ENCODE measurements at places on chromosomes 12 and 14.

GRCh38 chr14:58121530-58122186 is 30.4 kb downstream of the ARMH4 start:
- DNase-seq = no peak

DNA sequence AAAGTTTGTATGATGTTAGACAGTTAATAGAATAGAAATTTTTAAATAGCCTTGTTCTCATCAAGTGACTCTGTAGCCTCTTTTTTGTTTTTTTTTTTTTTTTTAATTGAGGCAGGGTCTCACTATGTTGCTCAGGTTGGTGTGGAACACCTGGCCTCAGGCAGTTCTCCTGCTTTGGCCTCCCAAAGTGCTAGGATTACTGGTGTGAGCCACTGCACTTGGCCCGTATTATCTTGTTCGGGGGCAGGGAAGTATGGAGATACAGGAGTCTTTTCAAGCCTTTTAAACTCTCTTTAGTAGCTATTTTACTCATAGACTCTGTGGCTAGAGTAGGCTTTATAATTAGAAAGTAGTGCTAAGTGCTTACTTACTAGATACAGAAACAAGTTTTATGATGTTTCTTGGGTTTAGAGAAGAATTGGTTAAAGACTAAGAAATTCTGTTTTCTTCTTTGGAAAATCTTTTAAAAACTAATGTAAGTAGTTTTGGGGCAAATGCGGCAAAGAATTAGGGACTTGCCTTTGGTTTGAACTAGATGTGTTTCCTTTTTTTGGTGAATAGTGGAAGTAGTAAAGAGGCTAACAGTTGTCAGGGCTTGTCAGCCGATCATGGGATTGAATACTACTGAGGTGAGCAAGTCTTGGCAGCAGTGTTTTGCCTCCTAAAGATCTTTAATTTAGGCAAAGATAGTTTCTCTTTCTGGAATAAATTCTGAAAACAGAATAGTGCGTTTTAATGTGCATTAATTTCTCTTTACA is 31.3 kb downstream of the FBXO34 start:
- DNase-seq = no peak

DNA sequence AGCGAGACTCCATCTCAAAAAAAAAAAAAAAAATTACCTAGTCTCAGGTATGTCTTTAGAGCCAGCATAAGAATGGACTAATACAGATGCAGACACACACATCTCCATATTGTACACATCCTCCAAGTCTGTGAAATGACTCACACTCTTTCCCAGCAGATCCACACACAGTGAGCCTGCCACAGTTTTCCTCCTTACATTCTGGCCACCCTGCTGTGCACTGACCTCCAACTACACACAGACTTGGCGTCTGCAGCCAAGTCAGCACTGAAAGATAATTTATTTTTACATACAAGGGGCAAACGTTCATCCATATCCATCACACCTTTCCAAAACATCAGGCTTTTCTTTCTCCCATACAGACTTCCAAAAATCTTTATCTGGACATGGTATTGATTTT is 115.9 kb downstream of the SLC25A21 start:
- no peak for DNase-seq

- no peak for DNase-seq
Observed at GRCh38 chr12:87901457-87901856, 127.7 kb downstream of the C12orf50 start.

DNA sequence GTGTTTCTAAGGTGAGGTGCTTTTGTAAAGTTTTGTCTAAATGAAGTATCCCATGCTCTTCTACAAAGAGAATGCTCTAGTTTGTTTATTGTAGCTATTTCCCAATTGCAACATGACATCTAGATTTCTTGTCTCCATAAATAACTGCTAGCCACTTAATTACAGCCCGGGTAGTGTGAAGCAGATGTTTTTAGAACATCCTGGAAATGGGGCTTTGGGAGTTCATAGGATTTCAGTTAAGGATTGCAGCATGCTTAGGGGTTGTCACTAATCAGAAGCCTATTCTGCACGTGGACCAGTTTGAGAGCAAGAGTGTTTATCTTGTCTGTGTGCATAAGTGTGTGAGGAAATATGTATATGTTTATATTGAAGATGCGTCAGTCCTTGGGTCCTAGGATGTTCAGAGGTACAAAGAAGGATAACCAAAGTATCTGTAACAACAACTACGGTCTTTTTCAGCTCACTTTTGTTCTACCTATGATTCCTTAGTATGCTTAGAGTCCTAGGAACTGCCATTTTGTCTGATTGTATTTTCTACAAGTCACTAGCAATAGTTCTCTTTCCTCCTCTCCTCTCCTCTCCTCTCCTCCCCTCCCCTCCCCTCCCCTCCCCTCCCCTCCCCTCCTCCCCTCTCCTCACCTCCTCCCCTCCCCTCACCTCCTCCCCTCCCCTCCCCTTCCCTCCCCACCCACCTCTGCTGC is 135.3 kb downstream of the ACSS3 start:
- DNase-seq = no peak

DNA sequence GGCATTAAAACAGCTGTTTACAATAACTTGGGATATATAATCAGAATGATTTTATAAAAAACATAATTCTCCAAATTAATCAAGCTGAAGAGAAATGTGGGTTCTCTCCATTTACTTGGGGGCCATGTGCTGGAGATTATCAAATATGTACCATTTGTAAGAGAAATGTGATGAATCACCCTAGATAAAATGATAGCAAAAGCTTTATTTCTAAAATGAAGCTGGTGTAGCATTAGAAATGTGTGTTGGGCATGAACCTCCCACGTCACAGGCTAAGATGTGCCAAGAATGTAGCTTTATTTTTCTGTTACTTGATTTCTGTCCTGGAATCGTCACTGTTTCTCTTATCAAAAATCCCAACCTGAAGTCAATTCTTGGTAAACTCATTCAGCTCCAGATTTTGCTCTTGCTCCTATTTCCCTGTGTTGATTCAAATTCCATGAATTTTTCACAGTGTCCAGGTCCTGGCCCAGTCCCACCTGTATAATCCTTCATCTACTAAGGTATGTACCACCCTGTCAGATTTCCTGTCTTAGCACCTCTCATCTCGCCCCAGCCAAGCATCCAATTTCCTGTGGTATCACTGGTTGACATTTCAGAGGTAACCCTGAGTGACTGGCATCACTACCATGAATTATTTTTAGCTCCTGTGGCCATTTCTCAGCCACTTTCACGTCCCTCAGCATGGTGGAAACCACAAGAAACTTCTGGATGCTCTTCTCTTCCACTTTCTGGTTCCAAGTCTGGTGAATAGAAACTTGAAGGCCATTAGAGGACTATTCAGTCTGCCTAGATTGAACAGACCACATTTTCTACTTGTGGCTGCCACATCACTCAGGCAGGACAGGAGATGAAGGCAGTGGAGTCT is 103.6 kb upstream of the FLRT2 start:
- DNase-seq = no peak

GRCh38 chr12:121549075-121549474 is 31.7 kb downstream of the KDM2B start:
- no peak for DNase-seq

GRCh38 chr12:6695313-6696045 is 5.1 kb downstream of the PIANP start:
- no peak for DNase-seq

GRCh38 chr14:70257526-70257925 is 68.8 kb upstream of the SLC8A3 start:
- peak; percentile 15 for DNase-seq

DNA sequence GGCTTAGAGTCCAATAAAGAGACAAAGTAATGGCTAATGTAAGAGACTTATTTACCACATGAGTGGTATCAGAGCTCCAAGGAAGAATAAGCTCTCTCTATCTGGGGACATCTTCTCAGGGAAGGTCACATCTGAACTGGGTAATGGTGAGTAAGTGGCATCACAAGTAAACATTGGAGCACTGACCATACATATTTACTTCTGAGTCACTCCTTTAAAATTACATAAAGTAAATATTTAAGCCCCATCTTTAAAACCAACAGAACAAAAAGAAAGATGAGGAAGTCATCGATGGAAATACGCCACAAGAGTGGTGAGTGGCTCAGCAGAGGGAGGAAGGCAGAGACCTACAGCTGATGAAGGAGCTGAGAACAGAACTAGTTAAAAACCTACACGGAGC is 159.9 kb downstream of the DUSP6 start:
- peak; percentile 40 for DNase-seq

- no peak for DNase-seq
Observed at GRCh38 chr12:26047401-26048226, 77.2 kb downstream of the BHLHE41 start.

- DNase-seq = no peak
Observed at GRCh38 chr12:108964371-108965352, 56.2 kb downstream of the SVOP start.

GRCh38 chr12:4763549-4763948 is 43.3 kb downstream of the GALNT8 start:
- peak; percentile 15 for DNase-seq

- no peak for DNase-seq
Observed at GRCh38 chr12:91098461-91098860, 12.8 kb downstream of the LUM start.

DNA sequence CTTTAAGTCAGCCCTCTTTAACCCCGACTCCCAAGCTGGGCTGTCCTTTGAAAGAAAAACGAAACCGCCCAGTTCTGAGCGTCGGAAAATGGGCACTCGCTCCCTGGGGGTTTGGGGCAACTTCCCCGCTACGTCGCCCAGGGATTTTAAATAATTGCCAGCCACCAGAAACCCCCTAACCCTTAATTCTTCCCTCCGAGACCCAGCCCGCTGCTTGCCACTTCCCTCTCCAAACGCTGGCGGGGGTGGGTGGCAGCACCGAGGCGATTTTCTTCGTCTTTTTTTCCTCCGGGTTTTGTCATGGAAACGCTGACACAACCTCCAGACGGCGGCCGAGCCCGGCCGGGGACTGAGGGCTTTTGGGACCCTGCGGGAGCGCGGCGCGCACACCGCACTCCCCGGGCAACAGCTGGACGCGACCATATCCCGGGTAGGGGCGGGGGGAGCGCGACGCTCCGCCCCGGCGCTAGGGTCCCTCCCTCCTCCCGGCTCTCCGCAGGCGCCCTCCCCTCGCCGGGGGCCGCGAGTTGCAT is at the start of gene CHST11:
Gene CHST11, plus strand, starts transcription at position 532 of the 533 bp plus-strand sequence.
- peak; percentile 40 for DNase-seq

DNA sequence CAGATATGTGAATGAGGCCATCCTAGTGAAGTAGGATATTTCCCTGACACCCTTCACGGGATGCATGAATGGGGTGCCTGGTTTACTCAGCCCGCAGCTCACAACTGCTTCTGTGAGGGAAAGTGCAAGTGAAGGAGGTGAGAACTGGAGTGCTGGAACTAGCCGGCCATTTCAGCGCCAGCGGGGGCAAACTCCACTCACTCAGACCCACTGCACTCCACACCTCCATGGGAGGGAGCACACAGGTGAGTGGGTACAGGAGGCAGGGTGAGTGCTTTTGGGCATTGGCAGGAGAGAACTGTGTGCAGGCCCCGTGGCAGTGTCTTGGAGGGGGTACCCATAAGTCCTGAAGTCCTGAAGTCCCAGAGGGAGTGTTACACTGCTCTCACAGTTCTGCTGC is 1008.4 kb downstream of the SLC6A15 start:
- DNase-seq = no peak

DNA sequence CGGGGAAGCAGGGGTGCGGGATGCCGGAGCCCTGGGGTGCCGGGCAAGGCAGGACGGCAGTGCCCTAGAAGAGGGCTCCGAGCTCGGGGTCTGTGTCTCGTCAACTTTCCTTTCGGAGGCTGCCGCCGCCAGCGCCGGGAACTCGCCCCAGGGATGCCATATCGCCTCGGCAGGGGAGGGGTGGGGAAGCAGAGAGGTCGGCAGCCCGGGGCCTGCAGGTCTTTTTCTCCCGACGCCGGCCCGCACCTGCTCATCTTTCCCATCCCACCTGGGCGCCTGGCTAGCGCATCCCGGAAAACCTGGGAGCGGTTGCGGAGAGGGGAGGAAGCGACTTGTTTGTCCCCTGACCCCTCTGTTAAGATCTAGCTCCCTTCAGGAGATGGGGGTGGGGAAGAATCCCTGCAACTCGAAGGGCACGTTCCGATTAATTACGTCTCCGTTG is 547 bp downstream of the CNTN1 start:
- DNase-seq = no peak

GRCh38 chr14:90296641-90297040 is 35.1 kb downstream of the NRDE2 start:
- DNase-seq = no peak

- no peak for DNase-seq
Observed at GRCh38 chr12:104352106-104352713, 48.7 kb downstream of the EID3 start.

GRCh38 chr12:20289520-20289919 is 78.8 kb upstream of the PDE3A start:
- DNase-seq = no peak

DNA sequence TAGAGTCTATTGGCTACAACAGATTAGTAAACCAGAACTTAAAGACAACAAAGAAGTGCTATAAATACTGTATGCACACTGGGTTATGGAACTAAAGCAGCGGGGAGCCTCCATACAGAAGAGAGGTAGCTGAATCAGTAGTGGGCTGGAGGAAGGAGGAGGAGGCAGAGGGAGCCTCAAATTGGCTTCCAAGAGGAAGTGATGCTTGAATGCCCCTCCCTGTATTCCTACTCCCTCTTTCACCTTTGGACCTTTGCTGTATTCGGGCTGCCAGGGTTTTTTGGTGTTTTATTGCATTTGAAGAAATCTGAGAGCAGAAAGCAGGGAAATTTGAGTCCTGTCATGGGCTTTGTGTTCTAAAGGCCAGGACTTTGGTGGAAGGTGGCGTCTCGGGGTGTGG is 104.0 kb upstream of the PTPRB start:
- no peak for DNase-seq

GRCh38 chr14:66511849-66512248 is 3.9 kb downstream of the GPHN start:
- no peak for DNase-seq

- no peak for DNase-seq
Observed at GRCh38 chr12:128133321-128134073, 133.5 kb upstream of the TMEM132C start.

DNA sequence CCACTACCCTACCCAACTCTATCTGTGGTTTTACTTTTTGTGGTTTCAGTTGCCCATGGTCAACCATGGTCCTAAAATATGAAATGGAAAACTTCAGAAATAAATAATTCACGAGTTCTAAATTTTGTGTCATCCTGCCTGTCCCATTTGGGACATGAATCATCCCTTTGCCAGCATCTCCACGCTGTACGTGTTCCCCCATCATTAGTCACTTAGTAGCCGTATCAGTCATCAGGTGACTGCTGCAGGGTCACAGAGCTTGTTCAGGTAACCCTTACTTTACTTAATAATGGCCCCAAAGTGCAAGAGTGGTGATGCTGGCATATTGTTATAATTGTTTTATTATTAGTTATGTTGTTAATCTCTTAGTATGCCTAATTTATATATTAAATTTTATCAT is 209.9 kb downstream of the ITPR2 start:
- DNase-seq = no peak

All from NCI-H460 (cell line).